ENCODE measurements at places on chromosomes 16 and 17.

GRCh38 chr16:20879175-20880040 is 20.8 kb downstream of the DCUN1D3 start:
- peak; percentile 26 for DNase-seq

DNA sequence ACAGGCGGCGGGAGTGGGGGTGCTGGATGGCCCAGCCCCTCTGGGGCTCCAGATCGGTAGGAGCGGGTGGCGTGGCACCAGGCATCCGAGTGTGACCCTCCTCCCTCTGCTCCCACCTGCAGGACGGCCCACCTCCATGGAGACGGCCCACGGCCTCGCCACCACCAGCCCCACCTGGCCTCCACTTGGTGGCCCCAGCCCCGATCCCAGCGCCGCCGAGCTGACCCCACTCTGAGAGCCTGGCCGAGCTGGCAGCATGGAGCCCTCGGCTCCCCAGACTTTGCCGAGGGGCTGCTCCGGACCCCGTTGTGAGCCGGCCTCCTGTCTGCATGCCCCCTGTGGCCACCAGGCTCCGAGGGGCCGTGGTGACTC is 4.7 kb upstream of the NUDT16L1 start:
- no peak for DNase-seq

DNA sequence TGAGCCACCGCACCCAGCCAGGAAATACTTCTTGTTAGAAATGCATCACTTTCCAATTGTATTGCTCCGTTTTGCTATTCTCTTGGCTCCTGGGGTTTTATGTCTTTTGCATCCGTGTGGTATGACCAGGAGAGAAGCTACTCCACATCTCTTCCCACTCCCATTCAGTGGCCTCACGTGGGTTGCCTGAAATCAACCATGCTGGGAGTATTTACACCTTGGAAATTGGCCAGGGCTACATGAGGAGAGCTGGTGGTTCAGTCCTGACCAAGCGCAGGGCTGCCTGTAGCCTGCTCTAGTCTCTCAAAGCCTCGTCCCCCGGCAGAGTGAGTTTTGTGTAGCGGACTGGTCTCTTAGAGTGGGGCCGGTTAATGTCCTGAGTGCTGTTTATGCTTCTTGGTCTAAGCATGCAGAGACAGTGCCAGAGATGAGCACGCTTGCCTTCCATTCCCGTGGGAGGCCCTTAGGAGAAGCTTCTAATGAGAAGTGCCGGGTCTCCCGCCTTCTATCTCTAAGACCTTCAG is 3.8 kb downstream of the WFDC1 start:
- DNase-seq = no peak

DNA sequence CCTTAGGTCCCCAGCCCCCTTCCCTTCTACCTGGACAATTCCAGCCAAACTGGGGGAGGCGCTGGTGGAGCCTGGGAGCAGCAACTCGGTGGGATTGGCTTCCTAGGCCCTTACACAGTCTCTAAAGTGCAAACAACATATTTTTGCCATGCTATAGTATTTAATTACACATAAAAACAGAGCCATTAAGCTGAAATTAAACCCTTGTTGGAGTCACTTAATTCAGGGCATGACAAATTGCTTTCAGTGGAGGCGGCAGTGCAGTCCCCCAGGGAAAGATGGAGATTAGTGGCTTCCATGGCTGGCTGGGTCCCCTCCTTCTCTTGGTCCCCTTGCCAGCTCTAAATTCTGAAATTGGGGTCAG is 17.3 kb downstream of the IGFBP4 start:
- no peak for DNase-seq

- no peak for DNase-seq
Measured at GRCh38 chr16:57660715-57661463, 7.2 kb upstream of the ADGRG3 start.

GRCh38 chr17:12088035-12088434 is 67.4 kb downstream of the MAP2K4 start:
- DNase-seq = no peak

GRCh38 chr16:70399381-70399780 is 39.5 kb downstream of the ST3GAL2 start:
- DNase-seq = no peak

GRCh38 chr16:86018487-86018886 is 119.5 kb downstream of the IRF8 start:
- DNase-seq = peak; percentile 74

Measured in inflammatory macrophage treated with lipopolysaccharide for 4 hours (primary cell).